ENCODE measurements at places on chromosomes 2 and 18.

- DNase-seq, result no peak
Observed at GRCh38 chr2:61438670-61439069, 32.2 kb downstream of the USP34 start.

- DNase-seq, result no peak
Observed at GRCh38 chr18:51009072-51009471, 20.9 kb upstream of the SMAD4 start.

GRCh38 chr2:219002395-219003266 lies 9.4 kb upstream of the CRYBA2 start:
- no peak for DNase-seq

DNA sequence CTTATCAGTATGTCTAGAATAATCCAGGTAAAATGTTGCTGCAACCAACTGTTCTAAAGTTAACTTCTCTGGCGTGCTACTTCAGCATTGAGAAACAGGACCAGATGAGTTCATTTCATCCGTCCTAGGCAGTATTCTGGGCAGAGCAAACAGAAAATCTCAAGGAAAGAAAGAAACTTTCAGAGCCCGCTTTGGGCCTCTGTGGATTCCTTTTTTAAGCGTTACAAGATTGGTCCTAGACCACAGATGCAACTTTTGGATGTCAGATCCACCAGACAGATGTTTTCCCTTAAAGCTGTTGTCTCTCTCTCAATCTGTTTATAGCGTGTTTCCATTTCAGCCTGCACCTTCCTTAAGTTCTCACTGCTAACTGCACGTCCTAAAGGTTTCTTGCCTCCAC lies 75.0 kb downstream of the BCL2 start:
- DNase-seq, result no peak

- DNase-seq, result no peak
Observed at GRCh38 chr18:39751161-39751560, 2185.6 kb upstream of the CELF4 start.

DNA sequence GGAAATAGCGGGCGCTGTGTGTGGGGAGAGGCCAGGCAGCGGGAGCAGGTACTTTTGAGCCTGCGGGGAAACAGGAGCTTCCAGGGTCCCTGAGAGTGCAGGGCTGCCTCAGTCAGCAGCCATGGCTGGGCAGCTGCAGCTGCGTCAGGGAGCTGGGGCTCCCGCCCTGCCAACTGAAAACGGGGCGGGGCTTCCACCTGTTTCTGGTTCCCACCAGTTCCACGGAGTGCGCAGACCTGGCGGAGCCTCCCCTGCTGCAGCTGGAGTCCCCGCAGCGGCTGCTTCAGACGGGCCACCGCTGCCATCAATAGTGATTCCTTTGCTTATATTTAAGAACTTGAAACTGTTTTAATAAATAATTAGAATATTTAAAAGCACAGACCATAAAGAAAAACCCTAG lies 30.6 kb upstream of the RPRM start:
- no peak for DNase-seq

- no peak for DNase-seq
Observed at GRCh38 chr2:71906357-71906973, 241.2 kb downstream of the CYP26B1 start.

- no peak for DNase-seq
Observed at GRCh38 chr18:70024829-70025228, 77.2 kb upstream of the CD226 start.
